ENCODE measurements at places on chromosomes 11 and 22. TPM values are rescaled to one million over a fixed set of nuclear protein-coding genes. Genes with fewer than 3 reads are reported as not detected.

GRCh38 chr22:30827646-30828045 is 133.0 kb downstream of the OSBP2 start:
- DNase-seq, result no peak

- DNase-seq, result no peak
These were observed 4.1 kb downstream of the NEU3 start for GRCh38 chr11:74992852-74993251.

The DKK3 gene
- total RNA-seq, result not detected

The OPCML gene
- not detected for total RNA-seq
